GM12865 (cell line): ENCODE measurements at places on chromosomes 2 and 18.

DNA sequence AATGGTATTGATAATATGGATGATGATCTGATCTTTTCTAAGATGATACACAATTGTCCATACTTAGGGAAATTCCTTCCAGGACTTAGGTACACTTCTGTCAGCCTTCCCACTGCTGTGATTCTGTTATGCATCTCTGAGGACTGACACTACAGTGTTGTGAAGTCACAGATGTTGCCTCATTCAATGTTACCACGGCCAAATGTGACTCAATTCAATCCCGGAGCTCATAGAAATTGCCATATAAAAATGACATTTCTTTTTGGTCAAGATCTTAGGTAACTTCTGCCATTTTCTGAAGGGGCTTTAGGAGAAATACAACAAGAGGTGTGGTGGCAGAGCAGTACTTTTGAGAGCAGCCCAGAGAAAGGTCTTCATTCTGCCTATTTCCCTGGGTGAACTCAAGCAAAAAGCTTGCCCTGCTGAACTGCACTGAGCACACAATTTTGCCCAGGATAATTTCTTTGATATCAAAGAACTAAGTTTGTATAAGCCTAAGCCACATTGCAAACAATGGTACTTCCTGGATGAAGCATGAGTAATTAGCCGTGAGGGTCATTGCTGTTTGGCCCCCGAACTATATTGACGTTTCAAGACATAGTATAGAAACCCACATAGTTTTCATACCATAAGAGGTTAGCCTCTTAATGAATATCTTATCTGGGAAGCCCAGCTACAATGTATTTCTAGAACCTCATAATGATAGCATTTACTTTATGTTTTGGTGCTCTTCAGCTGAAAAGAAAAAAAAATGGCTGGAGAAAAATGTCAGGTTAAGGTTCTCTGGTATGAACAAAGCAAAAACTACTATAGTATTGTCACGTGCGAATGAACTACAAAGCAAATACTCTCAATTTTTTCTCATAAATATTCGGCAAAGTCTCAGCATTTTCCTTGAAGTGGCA lies 437.4 kb downstream of the MEIS1 start:
- no peak for DNase-seq

DNA sequence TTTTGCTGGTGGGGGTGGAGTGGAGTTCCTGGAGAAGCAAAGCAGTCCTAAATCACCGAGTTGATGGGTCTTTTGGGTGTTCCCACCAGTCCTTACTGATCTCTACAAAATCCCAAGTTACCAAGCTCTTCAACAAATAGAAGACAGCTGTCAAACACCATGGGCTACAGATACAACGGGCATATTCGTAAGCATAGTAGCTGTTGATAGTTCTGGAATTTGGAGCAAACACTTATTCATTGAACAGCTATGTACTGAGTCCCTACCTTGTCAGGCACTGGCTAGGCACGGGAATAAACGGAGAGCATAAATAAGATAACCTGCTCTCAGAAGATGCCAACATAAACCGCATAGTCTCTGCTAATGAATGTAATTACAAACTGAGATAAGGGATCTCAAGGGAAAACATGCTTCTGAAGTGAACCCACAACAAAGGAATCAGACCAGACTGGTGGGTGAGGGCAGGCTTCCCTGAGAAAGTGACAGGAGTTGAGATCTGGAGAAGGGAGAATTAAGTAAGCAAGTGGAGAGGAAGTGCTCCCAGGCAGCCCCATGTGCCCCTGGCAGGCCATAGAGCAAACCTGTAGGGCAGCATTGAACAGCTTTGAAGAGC lies 947 bp upstream of the ANKRD44 start:
- no peak for DNase-seq

- DNase-seq = peak; percentile 25
These were observed 149.6 kb upstream of the GALNT5 start for GRCh38 chr2:157107877-157108276.

DNA sequence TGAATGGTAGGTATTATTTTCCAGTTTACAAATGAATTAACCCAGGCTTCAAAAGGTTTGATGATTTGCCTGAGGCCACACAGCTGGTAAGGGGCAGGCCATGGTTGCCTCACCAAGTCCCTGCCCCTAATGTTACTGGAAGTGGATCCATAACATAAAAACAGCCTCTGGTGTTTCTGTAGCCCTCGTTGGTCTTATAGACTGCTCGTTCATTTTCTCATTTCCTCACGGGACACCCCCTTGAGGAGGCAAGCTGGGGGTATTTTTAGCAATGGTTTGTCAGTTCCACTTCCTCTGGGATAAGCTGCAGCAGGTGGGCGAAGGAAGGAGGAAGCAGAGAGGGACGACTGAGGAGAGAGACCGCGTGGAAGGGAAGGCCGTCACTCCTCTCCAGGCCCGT lies 32.9 kb upstream of the NDUFV2 start:
- DNase-seq = peak; percentile 78

DNA sequence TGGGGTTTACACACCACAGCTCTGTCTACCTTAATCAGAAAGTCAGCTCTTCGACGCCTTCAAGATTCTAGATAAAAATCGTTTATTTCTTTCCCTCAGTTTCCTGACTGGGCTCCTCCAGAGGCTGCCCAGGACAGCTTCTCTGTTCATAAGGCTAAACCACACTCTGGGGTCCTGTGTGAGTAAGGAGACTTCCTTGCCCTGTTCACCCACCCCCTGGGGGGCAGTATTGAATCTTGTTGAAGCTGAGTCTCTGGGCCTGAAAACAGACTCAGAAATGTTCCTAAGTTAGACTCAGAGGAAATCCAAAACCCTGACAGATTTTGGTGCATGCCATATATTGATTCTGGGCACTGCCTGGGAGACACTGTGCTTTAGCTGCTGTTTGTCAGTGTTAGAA lies 43.0 kb downstream of the G6PC2 start:
- DNase-seq = no peak
